CD4-positive, alpha-beta T cell treated with Interleukin-2 at 100 ng/mL for 4 hours (primary cell): ENCODE measurements at places on chromosomes 6 and 20.

DNA sequence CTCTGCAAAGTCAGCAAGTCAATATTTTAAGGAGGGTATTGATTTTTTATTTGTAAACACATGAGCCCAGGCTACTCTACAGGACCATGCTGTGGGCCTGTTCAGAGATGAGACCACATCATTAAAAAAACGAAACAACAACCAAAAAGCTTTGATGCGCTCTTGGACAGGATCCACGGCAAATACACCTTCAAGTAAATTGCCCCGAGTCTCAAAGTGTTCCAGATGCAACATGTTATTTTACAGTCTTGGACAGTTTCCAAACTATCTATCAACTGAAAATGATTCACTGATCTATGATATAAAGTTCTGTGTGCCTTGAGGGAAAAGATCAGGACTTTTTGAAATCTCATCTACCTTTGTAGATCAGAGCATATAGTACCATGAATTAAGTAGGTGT is 25.8 kb upstream of the CARMIL1 start:
- no peak for DNase-seq

DNA sequence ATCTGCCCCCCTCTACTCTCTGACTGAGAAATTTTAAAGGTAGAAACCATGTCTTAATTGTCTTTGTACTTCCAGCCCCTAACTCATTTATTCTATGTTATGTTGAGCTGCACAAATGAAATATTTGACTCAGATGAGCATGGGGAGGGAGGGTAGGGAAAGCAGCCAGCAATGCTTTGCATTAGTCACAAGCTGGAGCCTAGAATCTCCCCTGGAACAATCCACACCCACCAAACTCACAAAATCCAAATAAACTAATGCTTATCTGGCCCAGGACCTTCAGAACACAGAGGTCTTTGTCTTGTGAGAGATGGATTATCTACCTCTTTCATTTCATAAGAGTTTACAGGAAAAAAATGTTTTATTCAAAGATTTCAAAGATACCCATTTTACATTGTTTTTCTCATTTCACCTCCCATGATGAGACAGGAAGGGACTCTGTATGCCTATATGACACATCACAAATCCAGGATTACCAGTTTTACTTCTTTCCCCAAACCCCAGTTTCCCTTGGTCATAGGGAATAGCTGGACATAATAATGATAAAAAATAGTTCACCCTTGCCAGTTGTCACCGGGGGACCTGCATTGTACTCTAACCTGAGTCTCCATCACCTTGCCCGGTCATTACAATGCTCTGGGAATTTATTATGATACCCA is 466.9 kb downstream of the KIF16B start:
- no peak for DNase-seq

GRCh38 chr6:161354276-161354840 is 80.5 kb upstream of the AGPAT4 start:
- no peak for DNase-seq

DNA sequence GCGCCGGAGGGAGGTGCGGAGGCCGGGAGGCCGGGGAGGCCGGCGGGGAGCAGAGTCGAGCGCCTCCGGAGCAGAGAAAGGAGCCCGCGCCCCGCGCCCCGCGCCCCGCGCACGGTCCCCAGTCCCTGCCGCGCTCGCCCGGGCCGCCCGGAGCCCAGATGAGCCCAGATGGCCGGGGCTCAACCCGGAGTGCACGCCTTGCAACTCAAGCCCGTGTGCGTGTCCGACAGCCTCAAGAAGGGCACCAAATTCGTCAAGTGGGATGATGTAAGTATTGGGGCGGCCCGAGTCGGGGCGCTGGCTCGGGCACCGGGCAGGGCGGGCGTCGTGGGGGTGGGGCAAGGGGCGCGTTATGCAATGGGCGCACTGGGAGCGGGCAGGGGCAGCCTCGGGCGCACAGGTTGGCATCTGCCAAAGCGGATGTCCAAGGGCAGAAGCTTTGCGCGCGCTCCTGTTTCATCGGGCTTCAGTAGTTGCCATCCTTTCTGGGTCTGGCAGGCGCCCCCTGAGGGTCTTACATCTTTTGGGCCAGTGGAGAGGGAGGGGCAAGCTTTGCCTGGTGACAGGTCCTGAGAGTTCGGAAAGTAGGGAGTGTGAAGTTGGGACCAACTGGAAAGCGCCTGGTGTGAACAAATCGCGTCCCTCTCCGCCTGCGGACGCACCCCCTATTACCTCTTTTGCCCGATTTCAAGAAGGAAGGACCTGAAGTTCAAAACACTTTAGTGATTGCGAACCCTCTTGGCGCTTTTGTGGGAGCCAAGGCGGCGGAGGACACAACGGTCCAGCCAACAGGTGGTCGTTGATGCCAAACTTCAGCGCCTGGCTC is 631 bp downstream of the PLCB1 start:
- peak; percentile 19 for DNase-seq

GRCh38 chr6:13391537-13391936 is 63.2 kb upstream of the TBC1D7 start:
- no peak for DNase-seq

DNA sequence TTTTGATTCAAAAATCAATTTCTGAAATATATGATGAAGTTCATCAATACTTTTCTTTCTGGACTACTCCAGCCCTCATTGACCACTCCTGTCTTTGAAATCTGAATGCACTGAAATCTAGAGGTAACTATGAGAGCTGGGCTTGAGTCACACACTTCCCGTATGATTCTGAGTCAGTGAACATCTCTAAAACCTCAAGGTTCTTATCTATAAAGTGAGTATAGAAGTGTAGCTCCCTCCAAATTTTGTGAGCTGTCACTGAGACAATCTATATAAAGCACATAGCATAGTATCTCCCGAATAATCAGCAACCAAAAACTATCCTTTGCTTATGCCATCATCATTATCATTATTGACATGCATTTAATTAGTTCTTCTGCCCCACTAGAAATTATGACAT is 182.4 kb downstream of the TSHZ2 start:
- peak; percentile 7 for DNase-seq

DNA sequence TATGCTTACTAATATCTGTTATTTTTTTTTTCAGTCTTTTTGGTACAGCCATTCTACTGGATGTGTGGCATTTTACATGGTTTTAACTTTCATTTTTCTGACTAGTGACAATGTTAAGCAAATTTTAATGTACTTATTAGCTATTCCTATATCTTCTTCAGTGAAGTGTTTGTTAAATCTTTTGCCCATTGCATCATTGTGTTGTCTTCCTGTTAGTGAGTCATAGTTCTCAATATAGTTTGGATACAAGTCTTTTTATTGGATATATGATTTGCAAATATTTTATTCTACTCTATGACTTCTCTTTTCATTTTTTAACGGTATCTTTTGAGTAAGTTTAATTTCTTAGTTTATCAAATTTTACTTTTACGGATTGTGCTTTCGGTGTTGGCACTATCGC is 519.4 kb downstream of the CDKAL1 start:
- no peak for DNase-seq

- peak; percentile 0 for DNase-seq
Measured at GRCh38 chr20:16491294-16491905, 81.8 kb downstream of the KIF16B start.

DNA sequence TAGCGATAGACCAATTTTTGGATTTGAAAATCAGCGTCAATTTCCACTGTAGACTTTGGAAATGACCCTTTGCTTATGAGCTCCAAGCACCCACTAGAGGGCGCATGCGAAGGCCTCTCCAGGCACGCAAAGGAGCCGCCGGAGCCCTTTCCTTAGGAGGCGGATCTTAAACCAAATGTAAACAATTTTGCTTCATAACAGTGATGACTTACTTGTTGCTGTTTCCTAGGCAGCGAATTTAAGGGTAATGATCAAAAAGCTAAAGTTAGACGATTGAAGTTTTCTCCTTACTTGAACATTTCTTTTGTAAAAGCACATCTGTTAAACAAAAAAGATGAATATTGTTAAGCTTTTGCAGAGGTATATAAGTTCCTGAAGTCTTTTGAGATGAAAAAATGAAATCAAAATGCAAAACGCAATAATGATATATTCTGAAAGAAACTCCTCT is 29.2 kb upstream of the EXOC2 start:
- peak; percentile 77 for DNase-seq

- DNase-seq, result no peak
Measured at GRCh38 chr6:149429427-149430360, 29.6 kb downstream of the SUMO4 start.

- no peak for DNase-seq
Measured at GRCh38 chr6:143236151-143236798, 175.6 kb downstream of the AIG1 start.

- DNase-seq, result no peak
Measured at GRCh38 chr6:22651731-22652130, 82.4 kb downstream of the HDGFL1 start.

- DNase-seq, result no peak
Measured at GRCh38 chr6:6851059-6851948, 256.5 kb upstream of the RREB1 start.

DNA sequence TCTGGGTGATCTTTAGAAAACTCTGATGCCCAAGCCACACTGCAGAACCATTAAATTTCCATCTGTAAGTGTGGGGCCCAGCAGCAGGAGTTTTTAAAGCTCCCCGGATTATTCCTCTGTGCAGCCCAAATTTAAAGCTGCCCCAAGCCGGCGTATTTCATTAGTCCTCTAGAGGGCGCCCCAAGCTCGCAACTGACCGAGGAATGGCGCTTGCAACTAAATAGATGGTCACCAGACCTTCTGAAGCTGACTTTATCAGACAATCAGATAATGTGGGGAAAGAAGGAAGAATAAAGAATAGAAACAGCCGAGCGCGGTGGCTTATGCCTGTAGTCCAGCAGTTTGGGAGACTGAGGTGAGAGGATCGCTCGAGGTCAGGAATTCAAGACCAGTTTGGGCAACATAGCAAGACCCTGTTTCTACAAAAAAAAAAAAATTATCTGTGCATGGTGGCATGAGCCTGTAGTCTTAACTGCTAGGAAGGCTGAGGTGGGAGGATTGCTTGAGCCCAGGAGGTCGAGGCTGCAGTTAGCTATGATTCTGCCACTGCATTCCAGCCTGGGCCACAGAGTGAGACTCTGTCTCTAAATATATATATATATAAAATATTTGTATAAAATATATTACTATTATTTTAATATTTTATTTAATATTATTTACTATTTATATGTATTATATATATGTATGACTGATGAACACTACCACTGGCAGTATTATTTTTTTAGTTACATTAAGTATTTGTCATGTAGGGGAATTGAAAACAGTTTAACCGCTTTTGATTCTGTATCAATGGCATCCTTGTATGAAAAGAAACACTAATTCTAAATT is 56.0 kb downstream of the OTOR start:
- DNase-seq, result peak; percentile 38

DNA sequence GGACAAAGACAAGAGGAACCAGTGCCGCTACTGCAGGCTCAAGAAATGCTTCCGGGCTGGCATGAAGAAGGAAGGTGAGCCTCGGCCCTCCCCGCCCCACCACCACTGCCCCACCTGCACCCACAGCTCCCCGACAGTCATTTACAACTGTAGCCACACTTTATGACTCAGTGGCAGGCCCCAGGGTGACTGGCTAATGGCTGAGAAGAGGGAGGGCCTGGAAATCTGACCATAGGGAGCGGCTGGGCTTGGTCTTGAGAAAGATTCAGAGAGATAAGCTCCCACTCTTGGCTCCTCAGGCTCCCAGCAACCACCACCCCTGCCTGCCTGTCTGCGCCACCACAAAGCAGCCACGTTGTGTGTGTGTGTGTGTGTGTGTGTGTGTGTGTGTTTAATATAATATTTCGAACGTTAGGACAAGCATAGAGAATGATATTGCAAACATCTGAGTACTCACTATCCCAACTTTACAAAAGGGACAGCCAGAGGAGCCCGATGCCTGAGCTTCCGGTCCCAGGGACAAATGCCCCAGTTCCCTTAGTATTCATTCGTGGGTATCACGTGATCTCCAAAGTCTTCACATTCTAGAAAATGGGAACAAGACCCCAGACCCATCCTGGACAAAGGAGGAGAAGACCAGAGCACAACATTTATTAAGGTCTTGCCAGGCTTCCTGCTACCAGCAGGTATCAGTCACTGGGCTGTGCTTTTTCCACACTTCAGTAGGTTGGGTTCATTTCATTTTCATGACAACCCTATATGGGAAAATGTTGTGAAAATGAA is 52.1 kb downstream of the HNF4A start:
- DNase-seq, result no peak

DNA sequence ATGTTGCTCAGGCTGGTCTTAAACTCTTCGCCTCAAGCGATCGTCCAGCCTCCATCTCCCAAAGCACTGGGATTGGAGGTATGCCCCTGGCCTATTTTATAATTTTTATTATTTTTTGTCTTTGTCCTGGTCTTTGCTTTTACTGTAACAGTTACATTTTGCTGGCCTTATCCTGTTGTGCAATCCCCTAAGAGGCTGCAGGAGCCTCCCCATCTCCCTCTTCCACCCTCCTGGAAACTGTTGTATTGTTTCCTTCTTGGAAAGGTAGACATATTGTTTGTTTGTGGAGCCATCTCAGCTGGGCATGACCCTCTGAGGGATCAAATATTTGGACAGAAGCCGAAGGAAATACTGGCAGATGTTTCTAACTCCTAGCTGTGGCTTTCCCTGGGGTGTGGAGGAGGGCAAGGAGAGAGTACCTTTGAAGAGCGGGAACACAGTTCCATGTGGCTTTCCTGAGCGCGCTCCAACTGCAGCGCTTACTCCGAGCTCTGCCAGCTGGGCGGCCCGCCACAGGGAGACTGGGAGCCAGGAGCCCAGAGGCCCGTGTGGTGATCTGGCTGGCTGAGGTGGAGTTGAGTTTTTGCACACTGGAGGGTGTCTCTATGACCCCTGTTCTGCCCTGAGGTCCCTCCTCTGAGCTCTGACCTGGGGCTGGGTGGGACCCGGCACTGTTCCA is 4.9 kb downstream of the MAPK13 start:
- DNase-seq, result no peak

GRCh38 chr6:43609402-43609801 is 19.7 kb downstream of the GTPBP2 start:
- DNase-seq, result no peak

DNA sequence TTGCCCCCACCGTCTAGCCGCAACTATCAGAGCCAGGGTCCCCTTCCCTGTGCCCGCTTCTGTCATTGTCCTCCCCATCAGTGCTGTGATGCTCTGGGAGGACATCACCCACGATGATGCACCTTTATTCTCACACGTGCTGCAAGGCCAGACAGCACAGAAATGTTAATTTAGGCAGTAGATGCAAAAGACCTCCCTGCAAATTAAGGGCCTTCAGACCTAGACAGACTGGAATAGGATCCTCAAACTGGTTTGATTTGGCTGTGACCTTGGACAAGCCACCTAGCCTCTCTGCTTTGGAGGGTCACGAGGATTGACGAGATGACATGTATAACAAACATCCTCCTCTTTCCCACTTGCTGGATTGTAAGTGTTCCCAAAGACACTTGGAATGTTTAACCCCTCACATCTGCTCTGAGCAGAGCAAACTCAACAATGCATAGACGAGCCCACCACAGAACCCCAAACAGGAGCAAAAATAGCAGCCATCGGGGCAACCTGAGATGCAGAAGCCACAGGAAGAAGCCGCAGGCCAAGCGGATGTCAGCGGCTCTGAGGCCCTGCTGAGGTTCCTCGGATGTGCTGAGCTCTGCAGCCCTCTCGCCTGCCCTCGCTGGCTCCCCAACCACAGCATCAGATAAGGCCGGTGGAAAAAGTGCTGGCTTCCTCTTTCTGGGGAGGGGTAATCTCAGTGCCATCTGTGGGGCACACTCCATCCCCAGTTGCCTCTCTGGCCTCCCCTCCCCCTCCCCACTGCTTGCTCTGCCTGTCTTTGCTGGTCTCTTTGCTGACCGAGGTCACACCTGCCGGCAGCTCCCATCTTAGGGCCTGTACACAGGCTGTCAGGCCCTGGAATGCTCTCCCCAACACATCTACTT is 35.3 kb downstream of the TOX2 start:
- DNase-seq, result peak; percentile 63

GRCh38 chr20:17646961-17647301 is 35.1 kb downstream of the RRBP1 start:
- no peak for DNase-seq

GRCh38 chr20:16555754-16556153 is 17.5 kb downstream of the KIF16B start:
- DNase-seq, result no peak
